ENCODE measurements at places on chromosomes 7 and 10.

GRCh38 chr10:68795886-68796532 lies 31.3 kb upstream of the STOX1 start:
- DNase-seq: no peak

DNA sequence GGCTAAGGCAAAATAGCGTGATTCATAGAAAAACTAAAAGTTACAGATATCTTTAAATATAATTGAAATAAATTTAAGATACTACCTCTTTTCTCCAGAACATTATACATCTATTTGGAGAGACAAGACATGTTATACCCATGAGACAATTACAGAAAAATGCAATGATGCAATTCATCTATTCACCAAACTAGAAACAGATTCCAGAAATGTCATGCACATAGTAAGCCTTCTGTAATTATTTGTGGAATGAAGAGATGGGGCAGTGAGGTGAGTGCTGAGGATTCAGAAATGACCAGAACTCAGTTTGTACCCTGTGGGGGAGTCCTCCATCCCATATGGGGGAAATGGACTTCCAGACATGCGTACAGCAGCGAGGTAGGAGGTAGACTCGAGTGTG lies 99.4 kb downstream of the MKX start:
- DNase-seq: no peak

- DNase-seq: no peak
Observed at GRCh38 chr7:125355899-125356298, 426.3 kb upstream of the POT1 start.

GRCh38 chr7:1324028-1324900 lies 91.6 kb downstream of the UNCX start:
- DNase-seq: no peak

DNA sequence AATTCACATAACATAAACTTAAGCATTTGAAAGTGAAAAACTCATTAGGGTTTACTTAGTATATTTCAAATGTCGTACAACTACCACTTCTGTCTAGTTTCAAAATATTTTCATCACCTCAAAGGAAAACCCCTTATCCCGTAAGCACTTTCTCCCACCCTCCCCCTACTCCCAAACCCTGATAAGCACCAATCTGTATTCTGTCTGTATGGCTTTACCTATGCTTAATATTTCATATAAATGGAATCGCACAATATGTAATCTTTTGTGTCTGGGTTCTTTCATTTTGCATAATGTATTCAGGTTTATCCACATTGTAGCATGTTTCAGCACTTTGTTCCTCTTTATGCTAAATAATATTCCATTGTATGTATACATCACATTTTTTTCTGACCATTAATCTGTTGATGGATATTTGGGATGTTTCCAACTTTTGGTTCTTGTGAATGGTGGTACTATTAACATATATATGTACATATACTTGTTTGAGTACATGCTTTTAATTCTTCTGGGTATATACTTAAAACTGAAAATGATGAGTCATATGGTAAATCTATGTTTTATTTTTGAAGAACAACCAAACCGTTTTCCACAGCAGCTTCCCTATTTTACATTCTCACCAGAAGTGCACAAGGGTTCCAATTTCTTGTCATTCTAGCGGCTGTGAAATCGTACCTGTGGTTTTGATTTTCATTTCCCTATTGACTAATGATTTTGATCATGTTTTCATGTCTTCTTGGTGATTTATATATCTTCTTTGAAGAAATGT lies 6.2 kb upstream of the STARD3NL start:
- no peak for DNase-seq

- no peak for DNase-seq
Observed at GRCh38 chr10:15141136-15142054, 27.1 kb downstream of the NMT2 start.
